ENCODE measurements at places on chromosomes 2 and 18.

GRCh38 chr2:155665704-155666103 lies 666.8 kb downstream of the NR4A2 start:
- no peak for DNase-seq

- DNase-seq: no peak
Observed at GRCh38 chr2:216992056-216992675, 132.3 kb upstream of the TNP1 start.

GRCh38 chr2:73282924-73283544 lies 1.2 kb downstream of the FBXO41 start:
- DNase-seq: no peak

DNA sequence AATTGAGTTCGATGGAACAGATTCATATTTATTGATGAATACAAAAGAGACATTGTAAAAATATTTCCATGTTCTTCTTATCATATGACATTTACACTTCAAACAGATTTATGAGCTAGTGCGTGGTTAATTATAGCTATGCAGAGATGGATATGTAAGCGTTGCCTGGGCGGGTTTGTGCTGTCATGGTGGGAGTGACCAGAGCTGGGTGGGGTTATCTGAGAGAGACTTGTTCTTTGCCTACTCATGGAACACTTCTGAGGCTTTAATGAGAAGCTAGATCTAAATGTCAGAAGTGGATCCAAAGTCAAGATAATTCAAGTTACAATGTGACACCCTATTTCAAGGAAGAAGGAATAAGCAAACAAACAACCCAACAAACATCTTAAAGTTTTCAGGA lies 162.3 kb upstream of the ZEB2 start:
- no peak for DNase-seq

Data from stimulated activated CD8-positive, alpha-beta memory T cell treated with anti-CD3 and anti-CD28 coated beads, Interleukin-2, amount 100 ng/mL, for 1 hour (primary cell).